ENCODE measurements at places on chromosomes 6 and 20. TPM values are rescaled to one million over a fixed set of nuclear protein-coding genes. Genes with fewer than 3 reads are reported as not detected.
A peak's percentile ranks its signal among the peaks of the same experiment; 100 is the strongest.

TSPYL1 gene
- 81.5 TPM for total RNA-seq

MRPL14 gene
- total RNA-seq, result 38.3 TPM

ARMC2 gene
- 16.5 TPM for total RNA-seq

POM121L2 gene
- not detected for total RNA-seq

CDH4 gene
- 0.09 TPM for total RNA-seq

IL17A gene
- not detected for total RNA-seq

CTAGE9 gene
- not detected for total RNA-seq

TBC1D7 gene
- 22.9 TPM for total RNA-seq

DNA sequence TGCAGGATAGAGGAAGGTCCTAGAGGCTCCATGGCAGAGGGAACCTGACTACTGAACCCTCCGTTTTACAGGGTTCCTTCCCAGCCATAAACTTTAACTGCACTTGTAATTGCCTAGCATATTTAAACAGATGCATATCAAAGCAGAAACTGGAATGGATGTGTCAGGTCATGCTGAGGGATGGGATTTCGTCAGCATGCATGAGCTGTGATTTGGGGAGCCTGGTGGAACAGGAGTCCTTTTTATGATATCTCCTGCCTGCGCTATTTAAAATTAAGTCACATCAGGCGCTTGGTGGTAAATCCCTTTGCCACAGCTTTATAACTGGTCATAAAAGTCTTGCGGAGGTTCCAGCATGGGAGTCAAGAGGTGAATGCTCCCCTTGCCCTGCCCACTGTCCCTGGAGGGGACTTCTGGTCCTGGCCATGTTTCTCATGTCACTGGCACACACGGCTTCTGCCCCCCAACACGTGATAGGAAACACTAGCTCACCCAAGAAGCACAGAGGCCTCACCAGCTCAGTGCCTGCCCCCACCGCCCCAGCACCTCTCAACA is 26.0 kb upstream of the PCMTD2 start:
- H3K27ac ChIP-seq, result no peak overlapping the region
- peak; percentile 2 for DNase-seq
- H3K4me1 ChIP-seq, result peaks cover 6% of the 10 kb centered on the region
- H3K27me3 ChIP-seq, result no peaks in the 10 kb centered on the region

- H3K4me3 ChIP-seq, result no peak overlapping the region
- H3K27me3 ChIP-seq, result no peaks in the 10 kb centered on the region
- no peak for DNase-seq
- H3K27ac ChIP-seq, result no peak overlapping the region
- no peaks in the 10 kb centered on the region for H3K4me1 ChIP-seq
Measured at GRCh38 chr6:119881416-119881815, 531.9 kb upstream of the MAN1A1 start.

- H3K4me3 ChIP-seq, result no peak overlapping the region
- no peak overlapping the region for H3K27ac ChIP-seq
Measured at GRCh38 chr20:40416274-40416673, 272.8 kb downstream of the MAFB start.

DNA sequence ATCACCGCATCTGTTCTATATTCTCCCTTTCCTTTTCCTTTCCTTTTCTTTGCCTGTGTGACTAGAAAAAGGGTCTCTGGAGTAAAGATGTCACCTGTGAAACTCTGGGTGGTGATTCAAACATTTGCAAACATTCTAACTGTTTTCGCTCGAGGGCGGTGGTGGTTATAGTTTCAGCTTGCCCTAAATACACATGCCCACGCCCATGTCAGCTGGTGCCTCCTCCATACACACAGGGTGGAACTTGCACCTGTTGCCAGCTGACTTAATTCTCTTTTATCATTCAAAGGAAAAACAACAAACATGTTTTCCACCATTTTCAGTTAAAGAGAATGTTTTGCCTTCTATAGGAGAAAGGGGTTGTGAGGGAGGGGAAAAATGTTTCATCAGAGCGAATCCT is 381.9 kb upstream of the ARID1B start:
- no peaks in the 10 kb centered on the region for H3K27me3 ChIP-seq
- no peaks in the 10 kb centered on the region for H3K4me1 ChIP-seq
- no peak for DNase-seq
- H3K36me3 ChIP-seq, result no peaks in the 10 kb centered on the region

- no peaks in the 10 kb centered on the region for H3K4me1 ChIP-seq
- H3K36me3 ChIP-seq, result no peaks in the 10 kb centered on the region
Measured at GRCh38 chr20:58867211-58867610, 14.7 kb downstream of the GNAS start.

GRCh38 chr6:35310265-35310831 is 12.7 kb downstream of the DEF6 start:
- H3K4me3 ChIP-seq, result no peak overlapping the region
- H3K27me3 ChIP-seq, result no peaks in the 10 kb centered on the region
- no peak overlapping the region for H3K27ac ChIP-seq
- DNase-seq, result no peak
- H3K4me1 ChIP-seq, result no peaks in the 10 kb centered on the region

DNA sequence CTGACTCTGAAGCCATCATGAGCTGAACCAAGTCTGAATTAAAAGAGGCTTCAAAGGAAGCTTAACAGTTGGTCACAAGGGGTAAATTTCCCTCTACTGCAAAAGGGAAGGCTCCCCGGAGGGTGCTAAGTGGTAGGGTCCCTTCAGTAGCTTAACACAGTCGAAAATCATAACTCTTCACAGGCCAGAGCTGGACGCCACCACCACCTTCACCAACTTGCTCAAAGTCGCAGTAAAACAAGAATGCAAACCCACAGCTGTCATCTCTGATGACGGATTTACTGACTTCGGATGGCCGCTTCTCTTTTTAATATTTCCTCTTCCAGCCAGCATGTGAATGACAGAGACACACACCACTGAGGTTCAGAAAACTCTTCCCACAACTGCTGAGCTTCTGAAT is 144.7 kb upstream of the FBXL4 start:
- H3K27ac ChIP-seq, result no peak overlapping the region
- H3K36me3 ChIP-seq, result no peaks in the 10 kb centered on the region
- H3K4me1 ChIP-seq, result no peaks in the 10 kb centered on the region
- H3K27me3 ChIP-seq, result no peaks in the 10 kb centered on the region
- no peak for DNase-seq

- DNase-seq, result no peak
- H3K4me3 ChIP-seq, result no peak overlapping the region
- H3K27ac ChIP-seq, result no peak overlapping the region
- peaks cover 6% of the 10 kb centered on the region for H3K4me1 ChIP-seq
- no peaks in the 10 kb centered on the region for H3K36me3 ChIP-seq
- H3K27me3 ChIP-seq, result no peaks in the 10 kb centered on the region
Measured at GRCh38 chr6:169210611-169211010, 43.0 kb downstream of the THBS2 start.

DNA sequence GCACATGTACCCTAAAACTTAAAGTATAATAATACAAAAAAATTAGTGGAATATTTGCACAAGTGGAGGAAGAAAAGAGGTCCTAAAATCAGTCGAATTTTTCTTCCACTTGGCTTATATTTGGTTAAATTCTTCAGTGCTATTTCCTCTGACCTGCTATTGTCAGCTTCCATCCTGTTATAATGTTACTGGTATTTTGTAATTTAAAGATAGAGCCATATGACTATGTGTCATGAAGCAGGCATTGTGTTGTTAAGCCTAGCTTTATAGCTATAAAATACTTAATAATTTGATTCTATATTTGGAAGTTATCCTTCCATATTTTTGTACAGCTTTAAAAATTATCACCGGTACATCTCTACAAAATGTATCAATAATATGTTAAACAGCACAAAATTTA is 455.9 kb upstream of the MARCKS start:
- no peak overlapping the region for H3K4me3 ChIP-seq
- H3K4me1 ChIP-seq, result no peaks in the 10 kb centered on the region
- no peaks in the 10 kb centered on the region for H3K36me3 ChIP-seq
- H3K27me3 ChIP-seq, result no peaks in the 10 kb centered on the region

DNA sequence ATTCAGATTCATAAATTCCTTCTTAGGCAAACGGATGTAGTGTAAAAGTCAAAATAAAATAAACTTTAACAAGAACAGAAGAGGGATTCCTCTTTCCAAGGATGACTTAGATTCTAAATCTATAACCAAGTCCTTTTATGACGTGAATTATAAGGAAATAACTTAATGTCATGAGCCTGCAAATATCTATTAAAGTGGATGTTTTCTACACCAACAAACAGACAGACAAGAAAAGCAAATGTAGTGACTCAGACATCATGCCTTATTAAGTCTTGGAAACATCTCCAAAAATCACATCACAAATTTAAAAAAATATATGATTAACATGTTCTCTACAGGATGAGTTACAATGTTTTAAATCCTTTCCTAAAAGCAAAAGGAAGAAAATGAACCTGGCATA is 397.1 kb downstream of the ESR1 start:
- H3K27me3 ChIP-seq, result no peaks in the 10 kb centered on the region
- H3K36me3 ChIP-seq, result peaks cover 58% of the 10 kb centered on the region
- H3K4me3 ChIP-seq, result no peak overlapping the region
- H3K4me1 ChIP-seq, result no peaks in the 10 kb centered on the region
- H3K27ac ChIP-seq, result no peak overlapping the region

DNA sequence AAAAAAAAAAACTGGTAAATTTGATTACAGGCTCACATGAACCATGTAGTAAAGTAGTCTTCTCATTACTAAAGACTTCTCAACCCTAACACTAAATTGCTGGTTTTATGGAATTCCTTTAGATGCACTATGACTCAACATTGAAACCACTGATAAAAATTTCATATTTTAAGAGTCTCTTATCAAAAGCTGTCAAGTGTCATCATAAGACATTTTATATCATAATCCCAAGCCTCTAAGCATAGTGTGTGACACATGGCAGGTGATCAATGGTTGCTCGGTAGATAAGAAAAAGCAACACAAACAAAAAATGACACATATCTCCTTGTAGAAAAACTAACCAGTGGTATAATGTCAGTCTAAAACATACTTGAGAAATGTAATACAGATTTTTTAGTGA is 258.4 kb downstream of the RNGTT start:
- DNase-seq, result no peak
- no peaks in the 10 kb centered on the region for H3K36me3 ChIP-seq
- no peak overlapping the region for H3K4me3 ChIP-seq

- peaks cover 62% of the 10 kb centered on the region for H3K4me1 ChIP-seq
- H3K36me3 ChIP-seq, result no peaks in the 10 kb centered on the region
- no peak overlapping the region for H3K4me3 ChIP-seq
- peak; percentile 92 for DNase-seq
Measured at GRCh38 chr6:44234101-44235025, 11.0 kb downstream of the SLC29A1 start.

DNA sequence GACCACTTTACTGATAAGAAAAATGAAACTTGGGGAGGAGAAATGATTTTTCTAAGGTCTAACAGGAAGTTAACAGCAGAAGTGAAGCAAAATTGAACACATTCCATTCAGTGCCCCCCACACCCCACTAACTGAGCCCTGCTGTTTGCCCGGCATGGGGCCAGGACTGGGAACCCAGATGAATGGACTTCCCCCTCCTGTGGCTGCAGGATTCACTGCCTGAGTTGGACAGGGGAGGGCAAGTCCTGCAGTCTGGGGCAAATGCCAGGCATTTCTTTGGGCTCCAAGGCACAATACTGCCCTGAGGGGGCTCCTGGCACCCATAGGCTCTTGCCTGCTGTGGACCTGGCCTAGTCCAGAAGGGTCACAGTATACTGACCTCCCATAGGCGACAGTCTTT is 28.3 kb downstream of the FYN start:
- no peak overlapping the region for H3K4me3 ChIP-seq
- no peaks in the 10 kb centered on the region for H3K27me3 ChIP-seq
- peak; percentile 50 for DNase-seq
- H3K36me3 ChIP-seq, result no peaks in the 10 kb centered on the region
- H3K27ac ChIP-seq, result peak overlapping the region; percentile 15
- peaks cover 89% of the 10 kb centered on the region for H3K4me1 ChIP-seq

Measured in heart left ventricle (tissue), 16 donors.